ENCODE measurements at places on chromosomes 1 and 21.

GRCh38 chr1:8318436-8318835 is 522 bp downstream of the SLC45A1 start:
- DNase-seq, result no peak

GRCh38 chr1:182622901-182623528 is 18.8 kb upstream of the RGS16 start:
- no peak for DNase-seq

- DNase-seq, result no peak
Measured at GRCh38 chr1:116765962-116766361, 11.7 kb downstream of the CD2 start.

DNA sequence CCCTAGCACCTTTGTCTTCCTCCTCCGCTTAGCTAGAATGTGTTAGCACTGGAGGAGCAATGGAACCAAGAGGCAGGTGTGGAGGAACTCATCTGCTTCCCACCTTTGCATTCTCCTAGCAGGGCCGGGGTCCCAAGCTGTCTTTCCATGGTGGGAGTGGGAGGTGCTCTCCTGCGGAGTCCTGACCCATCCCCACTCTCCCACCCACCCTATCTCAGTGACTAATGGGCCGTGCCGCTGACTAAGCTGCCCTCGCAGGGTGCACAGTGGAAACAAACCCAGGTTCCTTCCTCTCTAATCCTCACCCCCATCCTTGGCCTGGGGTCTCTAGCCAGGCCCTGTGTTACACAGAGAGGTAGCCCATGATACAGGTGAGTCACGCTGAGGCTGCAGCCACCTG is 177.5 kb downstream of the HIVEP3 start:
- DNase-seq, result no peak

DNA sequence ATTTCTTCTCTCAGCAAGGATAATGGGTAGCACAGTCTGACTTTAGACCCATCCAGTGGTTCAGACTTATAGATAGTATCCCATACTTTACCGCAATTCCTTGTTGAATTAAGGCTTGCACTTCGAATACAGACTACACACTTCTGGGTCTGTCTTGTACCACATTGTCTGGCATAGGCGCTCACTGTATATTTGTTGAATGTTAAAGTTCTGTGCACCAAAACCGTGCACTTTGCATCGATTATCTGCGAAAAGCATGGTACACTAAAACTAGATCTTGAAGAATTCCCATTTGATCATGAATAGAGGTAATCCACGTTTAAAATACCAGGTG is 556 bp upstream of the RYR2 start:
- no peak for DNase-seq
